Tibial nerve (tissue), 4 donors: ENCODE measurements at places on chromosomes 16 and 17. TPM values are rescaled to one million over a fixed set of nuclear protein-coding genes. Genes with fewer than 3 reads are reported as not detected.

DNA sequence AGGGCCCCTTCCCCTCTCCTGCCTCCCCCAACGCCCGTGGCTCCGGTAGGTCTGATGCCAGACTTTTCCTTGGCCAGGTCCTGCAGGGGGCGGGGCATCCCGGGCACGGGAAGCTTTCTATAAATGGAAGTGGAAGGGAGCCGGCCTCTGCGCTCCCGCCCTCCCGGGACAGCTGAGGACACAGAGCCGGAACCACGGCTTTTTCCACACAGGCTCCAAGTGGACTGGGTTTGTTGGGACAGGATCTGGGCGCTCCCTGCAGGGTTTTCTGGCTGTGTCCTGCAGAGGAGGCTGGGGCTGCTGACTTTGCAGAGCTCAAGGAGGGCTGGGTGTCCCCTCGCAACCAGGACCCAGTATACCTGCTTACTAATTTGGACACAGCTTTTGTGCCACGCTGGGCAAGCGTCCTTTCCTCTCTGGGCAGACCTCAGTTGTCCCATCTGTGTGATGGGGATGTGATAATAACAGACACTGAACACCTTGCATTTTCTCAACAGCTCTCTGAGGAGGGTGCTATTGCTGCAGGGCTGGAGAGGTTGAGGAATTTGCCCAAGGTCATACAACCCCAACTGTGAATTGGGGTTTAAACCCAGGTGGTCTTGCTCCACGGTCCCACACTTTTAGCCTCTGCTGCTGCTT is 1.8 kb downstream of the TNS4 start:
- H3K36me3 ChIP-seq: no peaks in the 10 kb centered on the region
- peaks cover 8% of the 10 kb centered on the region for H3K4me1 ChIP-seq
- H3K27me3 ChIP-seq: no peaks in the 10 kb centered on the region
- H3K27ac ChIP-seq: no peak overlapping the region
- no peak overlapping the region for H3K4me3 ChIP-seq

GRCh38 chr17:28675980-28676379 is 14.0 kb downstream of the SUPT6H start:
- H3K27me3 ChIP-seq: no peaks in the 10 kb centered on the region
- DNase-seq: no peak
- peaks cover 82% of the 10 kb centered on the region for H3K36me3 ChIP-seq
- H3K4me3 ChIP-seq: no peak overlapping the region
- no peaks in the 10 kb centered on the region for H3K4me1 ChIP-seq

- H3K27me3 ChIP-seq: no peaks in the 10 kb centered on the region
- peak overlapping the region; percentile 67 for H3K27ac ChIP-seq
- no peaks in the 10 kb centered on the region for H3K36me3 ChIP-seq
- no peak for DNase-seq
These were observed 20.1 kb downstream of the CPNE2 start for GRCh38 chr16:57112403-57113041.

GRCh38 chr17:32755045-32755805 is 121.7 kb downstream of the MYO1D start:
- H3K36me3 ChIP-seq: no peaks in the 10 kb centered on the region
- H3K4me1 ChIP-seq: no peaks in the 10 kb centered on the region
- no peak for DNase-seq
- no peak overlapping the region for H3K27ac ChIP-seq
- no peaks in the 10 kb centered on the region for H3K27me3 ChIP-seq

- no peaks in the 10 kb centered on the region for H3K27me3 ChIP-seq
- DNase-seq: no peak
- peaks cover 9% of the 10 kb centered on the region for H3K36me3 ChIP-seq
- H3K4me3 ChIP-seq: no peak overlapping the region
- no peaks in the 10 kb centered on the region for H3K4me1 ChIP-seq
These were observed 129.8 kb downstream of the ZNF423 start for GRCh38 chr16:49726155-49726554.

- no peak within 1 kb of the TSS for H3K4me3 ChIP-seq
- no peaks in the 10 kb centered on the region for H3K36me3 ChIP-seq
- no peaks in the 10 kb centered on the region for H3K27me3 ChIP-seq
- H3K27ac ChIP-seq: no peak within 1 kb of the TSS
These were observed at the start of gene MYH2 for GRCh38 chr17:10549096-10549842. Gene MYH2, minus strand, starts transcription at chr17:10549658. Its CDS starts 1,738 bp downstream, at chr17:10547920.

SLC38A8 gene
- not detected for total RNA-seq

ABCC12 gene
- total RNA-seq: not detected

ETV4 gene
- 5.1 TPM for total RNA-seq

ATXN1L gene
- 35.1 TPM for total RNA-seq
